ENCODE measurements at places on chromosomes 3 and 15. TPM values are rescaled to one million over a fixed set of nuclear protein-coding genes. Genes with fewer than 3 reads are reported as not detected.

Gene ANKDD1A
- total RNA-seq: 7.9 TPM

Gene VGLL3
- not detected for total RNA-seq

Gene CPN2
- total RNA-seq: not detected

Gene FAM107A
- not detected for total RNA-seq

- H3K27me3 ChIP-seq: no peaks in the 10 kb centered on the region
- H3K27ac ChIP-seq: no peak overlapping the region
- no peak overlapping the region for H3K4me3 ChIP-seq
- H3K4me1 ChIP-seq: no peaks in the 10 kb centered on the region
- DNase-seq: no peak
These were observed 266.8 kb upstream of the CBLB start for GRCh38 chr3:106135451-106136160.

- DNase-seq: no peak
- peaks cover 21% of the 10 kb centered on the region for H3K4me1 ChIP-seq
- H3K27ac ChIP-seq: peak overlapping the region; percentile 37
- H3K4me3 ChIP-seq: no peak overlapping the region
- no peaks in the 10 kb centered on the region for H3K36me3 ChIP-seq
These were observed 40.4 kb upstream of the SKOR1 start for GRCh38 chr15:67784856-67785430.

DNA sequence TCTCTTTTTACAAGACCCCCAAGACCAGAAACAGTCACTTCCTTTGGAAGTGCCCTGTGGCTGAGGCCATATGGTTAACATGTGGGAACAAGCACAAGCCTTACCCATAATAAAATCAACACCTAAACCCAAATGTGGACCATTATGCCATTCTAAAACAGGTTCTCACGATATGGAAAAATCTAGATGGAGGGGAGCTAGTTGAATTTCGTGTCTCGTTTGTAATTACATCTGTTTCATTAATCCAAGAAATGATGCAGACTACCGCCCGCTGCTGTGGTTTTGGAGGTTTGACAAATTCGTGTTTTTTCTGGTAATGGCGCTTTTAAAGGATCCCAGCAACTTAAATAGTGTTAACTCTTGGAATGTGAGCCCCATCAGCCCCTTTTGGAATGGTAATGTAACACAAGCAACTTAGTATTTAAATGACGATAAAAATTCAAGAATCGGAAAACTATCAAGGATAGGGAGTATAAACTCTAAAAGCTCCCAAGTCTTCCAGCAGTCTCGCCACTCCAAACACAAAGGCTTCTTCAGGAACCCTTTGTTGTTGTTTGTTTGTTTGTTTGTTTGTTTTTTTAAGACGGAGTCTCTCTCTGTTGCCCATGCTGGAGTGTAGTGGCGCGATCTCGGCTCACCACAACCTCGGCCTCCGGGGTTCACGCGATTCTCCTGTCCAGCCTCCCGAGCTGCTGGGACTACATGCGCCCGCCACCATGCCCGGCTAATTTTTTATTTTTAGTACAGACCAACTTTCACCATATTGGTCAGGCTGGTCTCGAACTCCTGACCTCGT lies 1.1 kb downstream of the CNBP start:
- H3K4me3 ChIP-seq: peak overlapping the region; percentile 96
- no peak for DNase-seq
- peaks cover 47% of the 10 kb centered on the region for H3K4me1 ChIP-seq
- H3K27ac ChIP-seq: peak overlapping the region; percentile 85
- no peaks in the 10 kb centered on the region for H3K27me3 ChIP-seq
- no peaks in the 10 kb centered on the region for H3K36me3 ChIP-seq

GRCh38 chr3:25556447-25556846 lies 108.3 kb downstream of the TOP2B start:
- no peaks in the 10 kb centered on the region for H3K4me1 ChIP-seq
- no peaks in the 10 kb centered on the region for H3K36me3 ChIP-seq
- no peak for DNase-seq
- H3K27me3 ChIP-seq: no peaks in the 10 kb centered on the region

GRCh38 chr3:65596571-65597225 lies 442.0 kb downstream of the MAGI1 start:
- no peak overlapping the region for H3K4me3 ChIP-seq
- DNase-seq: no peak
- no peaks in the 10 kb centered on the region for H3K4me1 ChIP-seq
- H3K27me3 ChIP-seq: peaks cover 9% of the 10 kb centered on the region
- H3K27ac ChIP-seq: no peak overlapping the region

DNA sequence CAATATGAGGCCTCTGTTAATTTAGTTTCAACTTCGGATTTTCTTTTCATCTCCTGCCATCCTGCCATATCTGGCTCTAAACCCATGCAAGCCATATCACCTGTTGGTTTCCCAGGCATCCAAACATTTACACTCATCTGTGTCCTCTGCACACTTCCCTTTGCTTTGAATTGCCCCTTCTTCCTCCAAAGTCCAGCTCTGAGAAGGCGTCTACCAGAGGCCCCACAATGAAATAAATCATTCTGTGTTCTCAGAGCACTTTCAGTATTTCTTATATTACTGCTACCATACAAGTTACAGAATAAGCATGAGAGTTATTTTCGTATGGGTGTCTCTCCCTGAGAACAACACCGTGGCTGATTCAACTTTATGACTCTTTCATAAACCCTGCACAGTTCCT lies 12.9 kb upstream of the ABHD17C start:
- no peaks in the 10 kb centered on the region for H3K36me3 ChIP-seq
- DNase-seq: no peak
- H3K4me3 ChIP-seq: no peak overlapping the region

DNA sequence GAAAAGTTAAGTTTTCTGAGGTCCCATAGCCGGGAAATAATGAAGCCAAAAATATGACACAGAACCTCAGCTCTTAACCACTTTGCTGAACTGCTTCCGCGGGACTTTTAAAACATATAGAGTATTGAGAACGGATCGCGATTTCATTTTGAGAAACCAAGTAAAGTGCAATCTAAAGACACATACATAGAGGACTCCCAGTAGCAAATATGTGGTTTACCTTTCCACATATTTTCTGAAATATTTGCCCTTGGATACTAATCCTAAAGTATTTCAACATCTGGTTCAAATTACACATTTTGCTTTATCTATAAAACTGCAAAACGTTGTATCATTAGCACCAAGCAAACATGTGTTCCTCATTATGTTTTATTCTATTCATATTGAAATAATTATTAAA lies 776.5 kb downstream of the ROBO2 start:
- no peak overlapping the region for H3K4me3 ChIP-seq
- DNase-seq: no peak

DNA sequence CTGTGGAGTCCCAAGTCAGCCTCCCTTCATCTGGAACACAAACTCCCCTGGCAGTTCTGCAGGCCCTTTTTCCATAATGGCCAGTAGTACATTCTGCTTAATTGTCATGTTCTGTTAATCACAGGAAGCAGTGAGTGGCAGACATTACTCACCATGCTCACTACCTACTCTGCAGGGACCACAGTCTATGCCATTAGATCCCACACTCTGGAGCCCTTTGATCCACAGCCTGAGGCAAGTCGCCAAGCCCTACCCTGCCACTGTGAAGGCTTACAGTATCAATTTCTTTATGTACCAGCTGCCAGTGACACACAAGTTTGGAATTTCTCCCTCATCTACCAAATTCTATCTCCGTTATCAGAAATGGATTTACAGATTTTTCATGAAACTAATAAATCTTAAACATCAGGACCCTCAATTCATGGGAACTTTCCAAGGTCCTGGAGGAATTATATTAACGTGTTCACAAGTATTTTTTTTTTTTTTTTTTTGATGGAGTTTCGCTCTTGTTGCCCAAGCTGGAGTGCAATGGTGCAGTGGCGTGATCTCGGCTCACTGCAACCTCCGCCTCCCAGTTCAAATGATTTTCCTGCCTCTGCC lies 20.6 kb upstream of the WWTR1 start:
- no peaks in the 10 kb centered on the region for H3K27me3 ChIP-seq

DNA sequence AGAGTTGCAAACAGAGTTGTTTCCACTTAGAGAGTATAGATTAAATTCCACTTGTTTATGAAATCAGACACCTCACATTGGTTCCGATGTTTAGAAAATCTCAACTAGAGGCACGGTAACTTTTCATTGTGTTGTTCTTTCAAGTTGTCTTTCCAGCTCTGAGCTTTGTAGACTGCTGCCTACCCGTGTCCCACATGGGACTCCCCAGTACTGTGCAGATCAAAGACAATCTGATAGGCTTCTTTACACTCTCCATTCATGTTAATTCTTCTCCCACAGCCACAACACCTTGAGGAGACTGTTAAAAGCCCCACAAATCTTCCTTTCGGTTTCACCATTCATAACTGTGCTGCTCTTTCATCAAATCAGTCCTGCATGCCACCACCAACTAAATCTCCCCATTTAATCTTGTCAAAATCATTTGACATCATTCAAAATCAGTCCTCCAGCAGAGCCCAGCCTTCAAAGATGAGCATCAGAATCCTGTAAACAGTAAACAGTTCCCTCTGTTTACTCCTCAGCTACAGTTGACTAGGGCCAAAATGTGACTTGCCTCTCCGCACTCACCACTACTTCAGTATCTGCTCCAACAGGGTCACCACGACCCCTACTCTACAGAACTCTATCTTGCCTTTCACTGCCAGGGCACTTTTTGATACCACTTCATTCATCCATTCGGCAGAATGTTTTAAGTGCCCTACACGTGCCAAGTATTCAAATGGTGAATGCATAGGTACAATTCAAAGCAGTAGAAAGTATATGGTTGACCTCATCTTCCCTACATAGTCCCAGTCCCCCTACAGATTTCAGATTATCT lies 8.3 kb downstream of the ANXA2 start:
- peak overlapping the region; percentile 8 for H3K4me3 ChIP-seq
- H3K4me1 ChIP-seq: peaks cover 5% of the 10 kb centered on the region
- DNase-seq: peak; percentile 18

- no peaks in the 10 kb centered on the region for H3K36me3 ChIP-seq
- no peak for DNase-seq
- H3K4me1 ChIP-seq: peaks cover 10% of the 10 kb centered on the region
- no peak overlapping the region for H3K4me3 ChIP-seq
- H3K27me3 ChIP-seq: no peaks in the 10 kb centered on the region
These were observed 8.8 kb downstream of the DLL4 start for GRCh38 chr15:40937762-40938535.

DNA sequence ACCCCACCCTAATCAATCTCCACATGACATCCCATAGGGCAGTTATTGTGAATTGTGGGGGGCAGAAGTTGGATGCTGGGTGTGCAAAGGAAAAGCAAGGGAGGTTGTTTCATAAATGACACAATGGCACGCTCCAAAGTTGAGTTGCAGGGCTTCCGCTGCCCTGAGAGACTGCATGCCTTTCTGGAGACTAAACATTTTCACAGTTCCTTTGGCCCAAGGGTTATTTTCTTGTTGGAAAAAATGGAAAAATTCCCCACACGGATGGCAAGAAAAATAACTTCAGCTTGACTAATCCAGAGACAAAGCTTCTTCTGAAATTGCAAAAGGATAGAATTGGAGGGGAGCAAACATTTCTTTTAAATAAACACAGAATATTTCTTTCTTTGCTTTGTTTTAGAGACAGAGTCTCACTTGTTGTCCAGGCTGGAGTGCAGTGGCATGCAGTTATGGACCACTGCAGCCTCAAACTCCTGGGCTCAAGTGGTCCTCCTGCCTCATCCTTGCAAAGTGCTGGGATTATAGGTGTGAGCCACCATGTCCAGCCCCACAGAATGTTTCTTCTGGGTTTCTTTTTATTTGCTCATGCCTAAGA lies 19.1 kb upstream of the TPM1 start:
- peaks cover 13% of the 10 kb centered on the region for H3K27me3 ChIP-seq
- H3K4me3 ChIP-seq: no peak overlapping the region
- no peaks in the 10 kb centered on the region for H3K4me1 ChIP-seq
- no peak for DNase-seq

DNA sequence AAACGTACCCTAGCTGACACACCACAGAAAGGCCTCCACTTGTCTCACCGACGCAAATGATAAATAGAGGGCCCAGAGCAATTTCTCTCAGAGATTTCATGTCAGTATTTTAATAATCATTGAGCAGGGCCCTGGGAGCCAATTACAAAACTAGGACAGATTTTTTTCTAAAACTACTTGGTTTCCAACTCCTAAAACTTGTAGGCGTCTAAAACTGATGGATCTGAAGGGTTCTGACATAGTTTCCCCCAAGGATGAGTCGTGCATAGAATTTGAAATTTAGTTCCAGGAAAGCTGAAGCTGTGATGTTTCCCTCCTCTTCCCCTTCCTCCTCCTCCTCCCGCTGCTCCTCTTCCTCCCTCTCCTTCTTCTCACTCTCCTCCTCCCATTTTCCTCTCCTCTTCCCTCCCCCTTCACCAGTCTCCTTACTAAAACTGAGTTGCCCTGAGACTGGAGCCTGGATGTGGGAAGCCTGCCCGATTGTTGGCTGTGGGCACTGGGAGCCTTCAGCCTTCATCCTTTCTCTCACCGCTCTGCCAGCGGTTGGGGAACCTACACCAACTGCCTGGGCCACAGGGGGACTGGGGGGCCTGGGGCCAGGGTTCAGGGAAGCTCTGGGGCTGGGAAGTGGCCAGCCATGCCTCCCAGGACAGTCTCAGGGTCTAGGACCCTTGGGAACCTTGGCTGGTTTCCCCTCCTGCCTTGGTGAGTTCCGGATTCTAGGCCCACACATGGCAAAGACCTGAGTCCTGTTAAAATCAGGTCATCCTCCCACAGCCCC lies 73.9 kb upstream of the SLC6A11 start:
- DNase-seq: no peak
- no peak overlapping the region for H3K4me3 ChIP-seq
- H3K4me1 ChIP-seq: peaks cover 9% of the 10 kb centered on the region
- H3K27ac ChIP-seq: no peak overlapping the region
- H3K27me3 ChIP-seq: peaks cover 9% of the 10 kb centered on the region

- H3K27ac ChIP-seq: no peak overlapping the region
- H3K36me3 ChIP-seq: no peaks in the 10 kb centered on the region
- H3K4me1 ChIP-seq: no peaks in the 10 kb centered on the region
- H3K4me3 ChIP-seq: no peak overlapping the region
These were observed 75.2 kb downstream of the LPP start for GRCh38 chr3:188229177-188229576.

DNA sequence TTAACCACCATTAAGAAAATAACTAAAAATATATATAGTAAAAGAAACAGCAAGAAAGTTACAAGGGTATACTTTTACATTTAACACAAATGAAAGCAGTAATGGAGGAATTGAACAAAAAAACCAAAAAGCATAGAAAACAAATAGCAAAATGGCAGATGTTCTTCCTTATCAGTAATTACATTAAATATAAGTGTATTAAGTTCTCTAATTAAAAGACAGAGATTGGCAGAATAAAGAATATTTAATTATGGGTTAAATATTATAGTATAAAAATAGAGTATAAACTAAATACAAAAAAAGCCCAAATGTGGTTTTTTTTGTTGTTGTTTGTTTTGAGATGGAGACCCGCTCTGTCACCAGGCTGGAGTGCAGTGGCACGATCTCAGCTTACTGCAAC lies 20.5 kb downstream of the EHHADH start:
- no peaks in the 10 kb centered on the region for H3K36me3 ChIP-seq
- H3K27ac ChIP-seq: no peak overlapping the region
- DNase-seq: no peak
- H3K4me1 ChIP-seq: no peaks in the 10 kb centered on the region
- no peak overlapping the region for H3K4me3 ChIP-seq
